Activated CD4-positive, alpha-beta T cell treated with anti-CD3 and anti-CD28 coated beads, Interleukin-2, Interleukin-4, amounts not matched to agents 100 ng/mL and 50 ng/mL, durations not matched to agents 16 hours and 8 hours (primary cell): ENCODE measurements at places on chromosomes 3 and 15.
A peak's percentile ranks its signal among the peaks of the same experiment; 100 is the strongest.

DNA sequence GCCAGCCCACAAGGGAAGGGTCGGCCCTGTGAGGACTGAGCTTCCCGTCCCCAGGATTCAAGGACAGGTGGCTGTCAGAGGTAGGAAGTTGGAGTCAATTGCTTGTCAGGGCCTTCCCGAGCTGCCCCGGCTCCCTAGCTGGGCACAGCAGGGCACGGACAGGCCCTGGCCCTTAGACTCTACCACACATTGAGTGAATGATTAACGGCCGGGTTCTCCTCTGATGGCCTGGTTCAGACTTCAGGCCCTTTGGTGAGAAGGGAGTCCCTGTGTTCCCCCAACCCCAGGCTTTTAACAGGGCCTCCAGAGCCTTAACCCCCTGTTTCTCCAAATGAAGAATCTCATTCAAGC is 16.4 kb upstream of the FGD5 start:
- no peak for DNase-seq

GRCh38 chr15:95880630-95881029 is 449.9 kb upstream of the NR2F2 start:
- no peak for DNase-seq

DNA sequence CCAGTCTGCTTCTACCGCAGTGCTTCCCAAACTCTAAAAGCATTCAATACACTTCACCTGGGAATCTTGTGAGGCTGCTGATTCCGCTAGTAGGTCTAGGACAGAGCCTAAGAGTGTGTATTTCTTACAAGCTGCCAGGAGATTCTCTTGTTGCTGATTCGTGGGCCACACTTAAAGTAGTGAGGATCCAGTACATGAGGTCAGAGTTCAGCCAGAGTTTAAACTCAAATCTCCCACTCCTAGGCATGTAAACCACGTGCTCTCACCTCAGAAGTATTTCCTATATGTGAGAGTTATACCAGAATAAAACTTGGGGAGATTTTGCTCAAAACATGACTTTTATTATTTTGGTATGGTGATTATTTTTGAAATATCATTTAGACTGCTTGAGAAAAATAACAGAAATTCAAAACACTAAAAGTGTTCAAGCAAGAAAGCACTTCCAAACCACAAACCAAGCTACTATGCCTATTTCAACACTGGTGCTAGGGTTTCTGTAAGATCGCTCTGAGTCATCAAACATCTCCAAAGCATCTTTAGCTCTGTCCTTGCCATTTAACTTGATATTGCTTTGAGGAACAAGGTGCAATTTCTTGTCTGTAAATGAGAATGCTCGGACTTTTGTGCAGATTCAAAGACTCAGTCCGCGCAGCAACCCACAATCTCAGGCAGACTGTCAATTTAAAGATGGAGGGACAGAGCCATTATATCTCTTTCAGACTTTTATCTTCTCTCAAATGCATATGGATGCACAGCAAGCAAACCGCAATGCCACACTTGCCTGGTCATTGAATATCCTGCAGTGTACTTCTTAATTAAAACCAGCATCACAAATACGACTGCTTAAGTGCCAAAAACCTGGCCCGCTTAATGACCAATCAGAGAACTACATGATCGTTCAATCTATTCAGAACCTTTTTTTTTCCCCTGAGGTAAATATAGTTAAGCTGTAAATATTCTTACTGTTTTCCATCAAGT is 59.8 kb downstream of the AGTR1 start:
- DNase-seq, result no peak

DNA sequence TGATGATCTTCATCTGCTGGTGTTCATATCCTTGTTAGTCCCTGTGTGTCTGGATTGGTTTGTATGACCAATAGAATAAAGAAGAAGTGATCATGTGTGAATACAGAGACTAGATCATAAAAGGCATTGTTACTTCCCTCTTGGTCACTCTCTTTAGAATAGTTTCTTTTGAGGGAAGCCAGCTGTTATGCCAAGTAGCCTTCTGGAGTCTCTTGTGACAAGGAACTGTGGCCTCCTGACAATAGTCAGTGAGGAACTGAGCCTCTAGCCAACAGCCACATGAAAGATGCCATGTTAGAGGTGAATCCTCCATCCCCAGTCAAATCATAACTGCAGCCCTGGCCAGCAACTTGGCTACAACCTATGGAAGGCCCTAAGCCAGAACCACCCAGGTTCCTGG is 63.0 kb upstream of the SMAD3 start:
- DNase-seq, result no peak

DNA sequence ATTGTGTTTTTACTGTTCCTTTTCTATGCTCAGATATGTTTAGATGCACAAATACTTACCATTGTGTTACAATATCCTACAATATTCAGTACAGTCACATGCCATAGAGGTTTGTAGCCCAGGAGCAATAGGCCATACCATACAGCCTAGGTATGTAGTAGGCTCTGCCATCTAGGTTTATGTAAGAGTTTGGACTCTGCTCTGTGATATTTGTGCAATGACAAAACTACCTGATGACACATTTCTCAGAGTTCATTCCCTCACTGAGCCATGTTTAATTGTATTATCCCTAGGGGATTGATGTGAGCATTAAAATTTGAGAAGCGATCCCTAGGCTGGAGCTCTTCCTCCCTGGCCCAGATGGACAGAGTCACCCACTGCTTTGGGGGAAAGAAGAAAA is 270.0 kb upstream of the PROK2 start:
- no peak for DNase-seq

- DNase-seq, result peak; percentile 9
These were observed 87.2 kb downstream of the TJP1 start for GRCh38 chr15:29734917-29735572.

DNA sequence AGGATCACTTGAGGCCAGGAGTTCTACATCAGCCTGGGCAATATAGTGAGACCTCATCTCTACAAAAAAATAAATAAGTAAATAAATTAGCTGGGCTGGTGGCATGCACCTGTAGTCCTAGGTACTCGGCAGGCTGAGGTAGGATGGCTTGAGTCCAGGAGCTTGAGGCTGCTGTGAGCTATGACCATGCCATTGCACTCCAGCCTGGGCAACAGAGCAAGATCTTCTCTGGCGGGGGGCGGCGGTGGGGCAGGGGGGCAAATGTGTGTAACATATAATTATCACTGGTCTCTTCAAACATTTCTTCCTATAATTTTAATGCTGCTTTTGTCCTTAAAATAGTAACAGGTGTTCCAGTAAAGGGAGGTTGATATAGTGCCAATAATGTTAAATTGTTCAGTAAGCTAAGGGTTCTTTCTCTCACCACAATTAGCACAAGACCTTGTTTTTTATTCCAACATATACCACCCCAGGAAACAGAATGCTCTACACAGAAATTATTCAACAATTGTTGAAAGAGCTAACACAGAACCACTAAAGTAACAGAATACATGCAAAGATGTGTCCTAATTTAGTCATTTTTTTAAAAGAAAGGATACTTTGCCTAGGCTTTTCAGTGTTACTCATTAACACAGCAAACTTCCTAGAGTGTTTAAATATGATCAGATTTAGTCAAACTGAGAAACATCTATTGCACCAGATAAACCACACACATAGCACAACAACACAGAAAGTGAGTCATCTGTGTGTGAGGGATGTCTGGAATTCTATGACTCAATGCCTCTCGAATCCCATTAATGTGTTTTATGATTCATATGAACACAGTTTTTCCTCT is 29.1 kb downstream of the ANKRD28 start:
- DNase-seq, result peak; percentile 85

DNA sequence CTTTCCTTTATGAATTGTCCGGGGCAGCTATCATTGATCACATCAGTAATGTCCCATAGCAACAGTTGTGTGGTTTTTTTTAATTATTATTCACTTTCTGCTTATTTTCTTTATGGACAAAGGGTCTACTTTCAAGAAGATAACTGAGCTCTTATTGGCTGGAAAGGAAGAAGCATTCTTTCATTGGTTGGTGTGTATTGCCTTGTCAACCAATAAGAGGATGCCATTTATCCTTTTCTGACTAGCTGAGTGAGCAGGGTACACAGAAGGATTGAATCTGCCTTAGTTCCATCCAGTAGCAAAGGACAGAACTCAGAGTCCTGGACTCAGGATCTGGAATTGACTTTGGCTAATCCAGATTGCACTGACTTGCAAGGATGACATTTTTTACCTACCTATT is 13.2 kb upstream of the AEN start:
- DNase-seq, result no peak

DNA sequence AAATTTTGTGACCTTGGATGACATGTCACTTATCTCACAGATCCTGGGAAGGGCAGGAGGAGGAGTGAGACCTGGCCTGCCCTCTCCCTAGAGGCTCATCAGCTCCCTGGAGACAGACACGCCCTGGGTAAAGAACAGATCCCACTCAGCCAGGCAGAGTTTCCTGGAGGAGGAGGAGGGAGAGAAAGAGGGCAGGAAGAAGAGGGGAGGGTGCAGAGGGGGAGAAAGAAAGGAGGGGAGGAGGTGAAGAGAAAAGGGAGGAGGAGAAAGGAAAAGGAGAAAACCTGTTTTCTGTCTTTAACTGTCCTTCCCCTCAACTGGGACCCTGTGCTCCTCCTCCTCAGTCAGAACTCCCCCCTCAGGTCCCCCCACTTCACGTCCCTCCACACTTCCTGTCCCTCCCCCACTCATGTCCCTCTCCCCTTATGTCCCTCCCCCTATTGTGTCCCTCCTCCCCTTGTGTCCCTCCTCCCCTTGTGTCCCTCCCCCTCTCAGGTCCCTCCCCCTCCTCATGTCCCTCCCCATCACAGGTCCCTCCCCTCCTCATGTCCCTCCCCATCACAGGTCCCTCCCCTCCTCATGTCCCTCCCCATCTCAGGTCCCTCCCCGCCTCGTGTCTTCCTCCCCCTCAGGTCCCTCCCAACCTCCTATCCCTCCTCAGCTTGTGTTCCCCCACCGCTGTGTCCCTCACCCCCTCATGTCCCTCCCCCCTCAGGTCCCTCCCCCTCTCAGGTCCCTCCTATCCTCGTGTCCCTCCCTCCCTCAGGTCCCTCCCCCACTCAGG is 52.3 kb upstream of the CGNL1 start:
- DNase-seq, result no peak

- DNase-seq, result no peak
These were observed 44.0 kb downstream of the KLF15 start for GRCh38 chr3:126313166-126313565.

DNA sequence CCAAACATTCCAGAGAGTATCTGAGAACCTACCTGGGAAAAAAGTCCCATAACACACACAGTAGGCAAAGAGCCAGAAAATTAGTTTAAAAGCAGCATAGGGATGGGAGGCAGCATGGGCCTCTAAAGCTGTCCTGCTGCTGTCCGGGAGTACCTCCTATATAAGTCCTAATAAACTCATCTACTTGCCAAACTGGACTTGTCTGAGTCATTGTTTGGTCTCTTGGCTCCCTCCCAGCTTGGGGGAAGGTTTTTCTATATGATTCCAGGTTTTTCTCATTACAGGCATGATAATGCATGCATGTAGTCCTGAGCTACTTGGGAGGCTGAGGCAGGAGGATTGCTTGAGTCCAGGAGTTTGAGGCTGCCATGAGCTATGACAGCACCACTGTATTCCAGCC is 17.5 kb upstream of the HACD2 start:
- DNase-seq, result no peak

GRCh38 chr3:187888701-187889100 is 143.4 kb upstream of the BCL6 start:
- no peak for DNase-seq

DNA sequence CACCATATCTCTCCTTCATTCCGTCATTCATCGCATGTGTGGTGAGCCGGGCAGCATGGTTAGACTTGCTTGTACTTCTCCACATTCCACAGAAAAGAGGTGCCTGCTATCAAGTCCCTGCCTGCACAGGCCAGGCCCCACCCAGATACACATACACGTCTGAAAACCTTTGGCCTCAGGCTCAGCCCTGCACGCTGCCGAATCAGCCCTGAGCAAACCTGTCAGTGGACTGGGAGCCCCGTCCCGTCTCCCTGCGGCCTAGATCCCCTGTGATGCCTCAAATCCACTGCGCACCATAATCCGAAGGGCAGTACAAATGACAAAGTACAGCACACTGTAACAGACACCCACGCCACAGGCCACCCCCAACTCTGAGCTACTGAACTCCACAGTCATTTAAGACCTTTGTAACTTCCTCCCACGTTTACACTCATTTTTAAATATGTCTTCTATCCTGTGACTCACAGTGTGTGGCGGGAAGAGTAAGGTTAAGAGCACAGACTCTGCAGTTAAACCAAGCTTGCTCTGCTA is 67.1 kb downstream of the MB21D2 start:
- DNase-seq, result peak; percentile 80

- DNase-seq, result no peak
These were observed 37.7 kb upstream of the GK5 start for GRCh38 chr3:142263112-142263511.

DNA sequence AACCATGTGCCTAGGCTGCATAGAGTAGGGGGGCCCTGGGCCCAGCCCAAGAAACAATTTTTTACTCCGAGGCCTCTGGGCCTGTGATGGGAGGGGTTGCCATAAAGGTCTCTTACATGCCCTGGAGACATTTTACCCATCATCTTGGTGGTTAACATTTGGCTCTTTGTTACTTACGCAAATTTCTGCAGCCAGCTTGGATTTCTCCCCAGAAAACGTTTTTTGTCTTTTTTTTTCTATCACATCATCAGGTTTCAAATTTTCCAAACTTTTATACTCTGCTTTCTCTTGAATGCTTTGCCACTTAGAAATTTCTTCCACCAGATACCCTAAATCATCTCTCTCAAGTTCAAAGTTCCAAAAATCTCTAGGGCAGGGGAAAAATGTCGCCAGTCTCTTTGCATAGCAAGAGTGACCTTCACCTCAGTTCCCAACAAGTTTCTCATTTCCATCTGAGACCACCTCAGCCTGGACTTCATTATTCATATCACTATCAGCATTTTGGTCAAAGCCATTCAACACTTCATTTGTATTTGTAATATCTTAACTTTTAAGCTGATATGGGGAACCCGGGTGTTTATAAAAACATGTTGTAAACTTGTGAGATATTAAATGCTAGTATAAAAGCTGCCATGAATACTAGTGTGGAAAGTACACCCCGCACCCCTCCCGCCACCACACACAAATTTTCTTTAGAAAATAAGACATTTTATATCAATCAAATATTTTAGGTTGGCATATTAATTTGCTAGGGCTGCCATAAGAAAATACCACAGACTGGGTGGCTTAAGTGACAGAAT is 56.0 kb upstream of the PLSCR4 start:
- DNase-seq, result no peak
